Activated T-helper 17 cell treated with anti-CD3 and anti-CD28 coated beads, Interleukin-2, amount 50 U/mL, for 72 hours (primary cell): ENCODE measurements at places on chromosomes 7 and 10. TPM values are rescaled to one million over a fixed set of nuclear protein-coding genes. Genes with fewer than 3 reads are reported as not detected.
A peak's percentile ranks its signal among the peaks of the same experiment; 100 is the strongest.

The COL13A1 gene
- not detected for total RNA-seq

The NEBL gene
- total RNA-seq: not detected

The GRID2IP gene
- total RNA-seq: 0.32 TPM

The NOS3 gene
- 12.1 TPM for total RNA-seq

The TAS2R4 gene
- total RNA-seq: 2.8 TPM

The RGS10 gene
- total RNA-seq: 85.2 TPM

The RBP3 gene
- not detected for total RNA-seq

The POR gene
- total RNA-seq: 24.4 TPM

The MAP3K8 gene
- total RNA-seq: 58.6 TPM

The TCAF1 gene
- total RNA-seq: 48.0 TPM

The ADGRA1 gene
- total RNA-seq: not detected

The SEC31B gene
- total RNA-seq: 127 TPM

The DKK1 gene
- total RNA-seq: not detected

The GPR37 gene
- total RNA-seq: not detected

The ZP3 gene
- total RNA-seq: 13.0 TPM

The RASA4 gene
- total RNA-seq: 62.9 TPM

DNA sequence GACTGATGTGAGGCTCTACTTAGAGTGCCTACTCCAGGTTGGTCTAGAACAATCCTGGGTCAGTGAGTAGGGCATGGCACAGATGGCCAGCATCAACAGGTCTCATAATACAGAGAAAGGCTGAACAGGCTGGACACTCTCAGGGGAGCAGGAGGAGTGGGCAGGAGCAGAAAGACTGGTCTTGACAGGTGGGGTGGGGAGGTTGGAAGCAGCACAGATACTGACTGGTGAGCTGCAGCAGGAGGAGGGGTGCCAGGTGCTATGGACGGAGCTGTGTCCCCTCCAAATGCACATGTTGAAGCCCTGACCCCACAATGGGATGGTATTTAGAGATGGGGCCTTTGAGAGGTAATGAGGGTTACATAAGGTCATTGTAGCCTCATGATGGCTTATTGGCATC, 190.4 kb upstream of the PLXNA4 start:
- ATAC-seq: no peak

DNA sequence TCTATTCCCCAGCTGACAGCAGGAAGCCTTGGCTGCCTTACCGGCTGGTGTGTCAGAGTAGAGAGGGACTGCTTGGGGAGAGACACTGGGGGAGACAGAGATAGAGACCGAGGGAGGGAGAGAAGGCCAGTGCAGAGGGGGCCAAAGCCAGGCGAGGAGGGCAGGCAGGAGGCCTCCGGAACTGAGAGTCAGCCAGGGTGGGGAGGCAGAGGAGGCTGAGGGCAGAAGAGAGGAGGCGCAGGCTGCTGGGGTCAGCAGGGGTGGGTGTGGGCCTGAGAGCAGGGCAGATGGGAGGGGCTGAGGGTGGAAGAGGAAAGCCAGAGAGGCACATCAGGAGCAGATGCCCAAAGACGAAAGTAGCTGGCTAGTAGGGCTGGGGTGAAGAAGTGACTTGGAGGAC, 57.2 kb upstream of the PAX2 start:
- no peak for ATAC-seq

GRCh38 chr7:70565721-70566370, 566.1 kb upstream of the GALNT17 start:
- ATAC-seq: no peak

DNA sequence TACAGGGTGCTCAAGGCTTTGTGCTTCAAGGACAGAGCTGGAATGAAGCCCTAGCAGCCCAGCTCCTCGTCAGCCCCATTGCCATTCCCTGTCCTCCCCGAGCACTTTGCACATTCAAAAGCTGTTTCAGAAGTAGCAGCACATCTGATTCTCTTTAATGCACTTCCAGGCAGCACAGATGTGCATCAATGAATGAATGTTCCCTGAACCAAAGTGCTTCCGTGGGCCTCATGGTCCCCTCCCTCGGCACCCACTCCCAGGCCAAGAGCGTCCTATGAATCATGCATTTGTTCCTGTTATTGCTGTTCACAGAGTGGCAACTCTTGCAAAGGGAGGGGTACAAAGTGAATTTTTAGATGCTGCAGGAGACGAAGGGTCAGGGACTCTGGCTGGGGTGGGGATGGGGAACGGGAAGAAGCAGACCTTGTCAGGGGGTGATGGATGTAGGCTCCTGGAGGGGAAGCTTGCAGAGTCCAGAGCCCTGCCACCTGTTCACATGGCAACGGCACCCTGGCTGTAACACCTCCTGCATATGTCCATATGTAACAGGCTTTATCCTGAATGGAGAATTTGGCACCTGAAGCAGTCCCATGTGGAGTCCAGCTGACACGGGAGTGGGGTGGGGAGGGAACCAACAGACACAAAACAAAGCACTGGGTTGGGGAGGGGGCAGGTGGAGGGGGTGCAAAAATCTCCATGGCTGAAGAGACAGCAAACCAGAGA, 62.2 kb upstream of the BAIAP2L1 start:
- no peak for ATAC-seq

DNA sequence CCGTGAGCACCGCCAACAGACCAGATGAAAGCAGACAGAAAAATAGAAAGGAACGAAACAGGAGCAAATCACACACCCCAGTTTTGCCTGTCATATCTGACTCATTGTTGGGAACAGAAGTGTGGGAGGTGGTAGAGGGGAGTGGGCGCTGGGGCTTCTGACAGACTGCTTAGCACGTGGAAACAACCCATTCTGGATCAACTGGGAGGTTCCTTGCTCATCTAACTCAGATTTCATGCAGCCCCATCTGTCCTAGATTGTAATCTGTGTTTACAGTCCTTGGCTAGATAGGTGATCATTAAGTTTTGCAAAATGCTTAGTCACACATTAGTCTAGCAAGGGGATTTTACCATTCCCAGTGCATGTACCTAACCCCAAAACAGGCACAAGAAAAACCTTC, 154.1 kb downstream of the NRP1 start:
- ATAC-seq: peak; percentile 91

- ATAC-seq: no peak
Observed at GRCh38 chr10:71336632-71337031, 17.6 kb downstream of the SLC29A3 start.

- ATAC-seq: no peak
Observed at GRCh38 chr7:4297165-4297917, 384.8 kb upstream of the FOXK1 start.

GRCh38 chr7:150732786-150733481, 4.3 kb upstream of the GIMAP5 start:
- ATAC-seq: peak; percentile 27

DNA sequence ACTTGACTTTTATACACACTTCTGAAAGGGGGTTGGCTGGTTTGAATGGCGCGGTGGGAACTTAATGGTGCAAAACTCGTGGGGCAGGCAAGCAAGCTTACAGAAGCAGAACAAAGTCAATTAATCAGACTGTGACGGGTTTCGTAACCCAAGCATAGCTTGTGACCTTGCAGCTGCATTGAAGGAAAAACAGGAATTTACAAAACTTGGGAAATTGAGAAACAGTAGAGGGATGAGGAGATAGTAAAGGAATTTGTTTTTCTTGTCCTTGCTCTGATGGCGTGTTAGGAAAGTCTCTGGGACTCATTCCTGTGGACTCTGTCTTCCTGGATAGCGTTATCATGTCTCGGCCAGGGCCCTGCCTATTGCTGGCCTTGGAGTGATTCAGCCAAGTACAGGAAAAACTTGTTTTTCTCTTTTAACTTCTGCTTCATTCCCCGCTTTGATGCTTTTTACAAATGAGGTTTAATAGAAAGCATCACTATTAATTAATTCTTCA, 220.0 kb upstream of the KCND2 start:
- ATAC-seq: no peak

- no peak for ATAC-seq
Observed at GRCh38 chr7:144830811-144831210, 5.0 kb downstream of the TPK1 start.

- ATAC-seq: no peak
Observed at GRCh38 chr7:158815083-158815799, 14.1 kb downstream of the ESYT2 start.

DNA sequence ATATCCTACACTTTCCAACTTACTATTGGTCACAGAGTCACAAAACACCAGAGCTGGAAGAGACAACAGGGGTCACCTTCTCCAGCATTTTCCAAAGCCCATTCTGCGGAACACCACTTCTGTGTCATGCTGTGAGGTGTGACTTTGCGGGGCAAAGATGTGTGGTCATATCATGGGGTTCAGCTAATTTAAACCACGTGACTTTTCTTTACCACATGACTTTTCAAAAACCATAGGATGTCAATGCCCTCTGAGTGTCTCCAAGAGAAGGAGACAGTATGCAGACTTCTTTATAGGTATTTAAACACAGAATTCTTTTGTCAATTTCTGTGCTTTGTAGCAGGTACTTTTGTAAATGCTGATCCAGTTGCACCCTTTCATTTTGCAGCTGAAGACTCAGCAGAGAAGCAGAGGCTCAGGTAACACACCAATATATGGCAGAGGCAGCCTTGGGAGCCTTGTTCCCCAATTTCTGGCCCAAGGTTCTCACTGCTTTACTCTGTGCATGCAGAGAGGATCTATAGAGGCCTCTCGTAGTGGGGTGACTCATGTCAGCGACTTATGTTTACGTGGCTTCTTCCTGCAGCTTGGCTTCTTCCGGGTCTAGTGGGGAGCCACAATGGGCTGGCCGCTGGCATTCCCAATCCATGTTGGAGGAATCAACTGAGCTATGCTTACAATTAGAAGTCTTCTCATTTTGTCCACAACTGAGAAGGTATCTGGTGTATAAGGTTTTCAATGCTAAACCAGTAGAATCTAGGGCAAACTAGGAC, 104.0 kb upstream of the RHOBTB1 start:
- ATAC-seq: no peak

DNA sequence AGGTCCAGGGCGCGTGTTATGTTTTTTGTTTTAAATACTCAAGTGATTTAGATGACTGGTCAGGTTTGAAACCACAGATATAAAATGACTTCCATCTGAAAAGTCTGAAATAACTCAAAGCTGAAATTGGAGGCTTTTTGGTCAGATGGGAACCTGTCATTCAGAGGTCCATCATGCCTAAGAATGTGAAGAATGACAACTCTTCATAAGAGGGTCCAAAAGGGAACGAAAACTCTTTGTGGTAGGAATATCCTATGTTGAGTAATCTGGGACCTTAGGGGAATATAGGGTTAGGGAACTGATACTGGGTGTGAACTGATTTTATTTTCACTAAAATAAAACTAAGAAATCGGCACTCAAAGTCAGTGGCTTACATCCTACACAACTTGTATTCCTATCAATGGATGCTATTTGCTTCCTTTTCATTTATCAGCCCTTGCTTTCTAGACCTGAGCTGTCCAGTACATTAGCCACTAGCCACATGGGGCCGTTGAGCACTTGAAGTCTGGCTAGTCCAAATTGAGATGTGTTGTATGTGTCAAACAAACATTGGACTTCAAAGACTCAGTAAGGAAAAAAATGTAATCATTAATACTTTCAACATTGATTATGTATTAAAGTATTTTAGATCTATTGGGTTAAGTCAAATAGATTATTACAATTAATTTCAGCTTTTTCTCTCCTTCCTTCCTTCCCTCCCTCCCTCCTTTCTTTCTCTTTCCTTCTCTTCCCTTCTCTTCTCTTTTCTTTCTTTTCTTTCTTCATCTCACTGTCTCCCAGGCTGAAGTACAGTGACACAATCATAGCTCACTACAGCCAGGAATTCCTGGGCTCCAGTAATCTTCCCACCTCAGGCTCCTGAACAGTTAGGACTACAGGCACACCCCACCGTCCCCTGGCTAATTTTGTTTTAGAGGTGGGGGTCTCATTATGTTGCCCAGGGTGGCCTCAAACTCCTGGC, 56.5 kb upstream of the KDM7A start:
- ATAC-seq: no peak

DNA sequence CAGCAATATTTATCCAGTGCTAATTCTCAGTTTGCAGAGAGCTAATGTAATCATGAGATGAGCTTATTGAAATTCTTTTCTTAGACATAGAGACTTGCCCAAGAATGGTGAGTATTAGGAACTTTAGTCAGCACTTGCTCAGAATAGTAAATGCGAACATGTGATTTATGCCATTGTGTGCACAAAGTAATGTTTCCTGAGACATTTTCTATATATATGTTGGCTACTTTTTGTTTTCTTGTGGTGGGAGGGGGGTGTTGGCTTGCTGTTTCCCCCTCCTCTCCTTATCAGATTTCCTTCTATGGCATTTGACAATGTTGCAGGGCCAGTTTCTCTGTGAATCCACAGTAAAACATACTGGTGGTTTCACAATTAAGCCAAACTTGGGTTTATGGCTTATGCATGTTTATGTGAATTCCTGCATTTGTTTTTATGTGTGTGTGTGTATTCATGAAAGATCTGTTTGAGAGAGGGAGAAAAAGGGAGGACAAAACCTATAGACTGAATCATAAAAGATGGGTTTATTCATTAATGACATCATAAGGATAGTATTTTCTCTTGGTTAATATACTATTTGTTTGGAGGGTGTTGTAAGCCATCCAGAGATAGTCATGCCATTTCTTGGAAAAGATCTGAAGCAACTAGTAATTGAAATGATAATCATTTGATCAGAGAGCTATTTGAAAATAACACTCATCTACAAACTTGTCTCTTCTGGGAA, 36.3 kb downstream of the ARID5B start:
- peak; percentile 71 for ATAC-seq

DNA sequence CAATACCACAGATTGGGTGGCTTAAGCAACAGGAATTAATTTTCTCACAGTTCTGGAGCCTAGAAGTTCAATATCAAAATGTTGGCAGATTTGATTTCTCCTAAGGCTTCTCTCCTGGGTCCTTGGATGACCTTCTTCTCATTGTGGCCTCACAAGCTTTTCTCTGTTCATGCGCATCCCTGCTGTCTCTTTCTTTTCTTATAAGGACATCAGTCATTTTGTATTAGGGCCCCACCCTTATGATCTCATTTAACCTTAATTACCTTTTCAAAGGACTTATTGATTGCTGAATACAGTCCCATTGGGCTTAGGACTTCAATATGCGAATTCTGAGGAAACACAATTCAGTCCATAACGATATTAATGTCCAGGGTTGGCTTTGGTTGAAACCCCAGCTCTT, 285.4 kb downstream of the HDAC9 start:
- no peak for ATAC-seq

- no peak for ATAC-seq
Observed at GRCh38 chr10:103676851-103677417, 178.4 kb downstream of the SH3PXD2A start.

DNA sequence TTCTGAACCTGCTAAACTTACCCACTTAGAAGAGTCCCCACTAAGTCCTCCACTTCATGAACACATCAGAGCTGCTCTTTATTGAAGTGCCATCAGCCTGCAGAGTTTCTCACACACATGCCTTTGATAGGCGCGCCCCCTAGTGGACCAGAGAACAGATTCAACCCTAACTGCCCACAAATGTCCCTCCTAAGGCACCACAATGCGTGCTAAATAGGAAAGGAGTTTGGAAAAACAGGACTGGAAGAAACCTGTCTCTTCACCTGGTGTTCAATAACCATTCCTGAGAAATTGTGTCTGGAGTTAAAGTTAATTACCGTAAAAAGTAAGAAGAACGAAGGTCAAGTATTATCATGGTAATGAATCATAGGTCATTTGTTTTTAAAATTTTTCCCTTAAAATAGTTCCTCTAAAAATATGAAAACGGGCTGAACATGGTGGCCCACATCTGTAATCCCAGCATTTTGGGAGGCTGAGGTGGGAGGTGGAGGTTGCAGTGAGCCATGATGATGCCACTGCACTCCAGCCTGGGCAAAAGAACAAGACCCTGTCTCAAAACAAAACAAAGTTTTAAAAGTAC, 249.7 kb downstream of the ELMO1 start:
- peak; percentile 64 for ATAC-seq
